Activated gamma-delta T cell (primary cell): ENCODE measurements at places on chromosomes 6 and 20.

DNA sequence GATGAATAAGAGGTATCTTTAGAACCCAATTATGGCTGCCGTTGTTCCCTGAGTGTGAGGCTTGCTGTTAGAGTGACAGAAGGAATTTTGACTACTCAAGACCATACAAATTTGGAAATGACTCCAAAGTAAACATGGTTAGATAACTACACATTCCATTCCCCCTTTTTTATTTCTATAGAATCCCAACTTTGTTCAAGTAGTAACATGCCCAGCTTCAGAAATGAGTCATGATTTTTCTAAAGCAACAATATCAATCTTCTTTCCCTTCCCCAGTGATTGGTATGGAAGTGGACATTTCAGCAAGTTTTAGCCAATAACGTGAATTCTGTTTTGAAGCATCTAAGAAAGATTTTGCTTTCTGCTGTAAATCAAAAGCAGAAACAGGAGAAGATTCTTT is 37.8 kb downstream of the HCRTR2 start:
- no peak for DNase-seq

GRCh38 chr20:313948-314347 is 11.4 kb upstream of the SOX12 start:
- no peak for DNase-seq

- no peak for DNase-seq
These were observed 347.5 kb downstream of the CDH4 start for GRCh38 chr20:61599541-61599992.

DNA sequence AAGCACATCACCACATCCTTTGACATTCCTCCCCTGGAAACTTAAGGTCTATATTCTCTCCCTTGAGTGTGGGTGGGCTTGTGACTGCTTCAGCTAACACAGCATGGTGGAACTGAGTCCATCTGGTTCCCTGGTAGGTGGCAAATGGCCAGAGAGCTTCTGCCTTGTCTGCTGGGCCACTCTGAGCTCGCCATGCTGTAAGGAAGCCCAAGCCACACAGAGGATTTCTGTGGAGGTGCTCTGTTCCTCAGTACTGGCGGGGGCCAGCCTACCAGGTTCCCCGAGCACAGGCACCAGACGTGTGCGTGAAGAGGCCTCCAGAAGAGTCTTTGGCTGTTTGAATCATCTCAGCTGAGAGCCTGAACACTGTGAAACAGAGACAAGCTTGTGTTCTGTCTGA is 41.6 kb upstream of the PMEPA1 start:
- no peak for DNase-seq

DNA sequence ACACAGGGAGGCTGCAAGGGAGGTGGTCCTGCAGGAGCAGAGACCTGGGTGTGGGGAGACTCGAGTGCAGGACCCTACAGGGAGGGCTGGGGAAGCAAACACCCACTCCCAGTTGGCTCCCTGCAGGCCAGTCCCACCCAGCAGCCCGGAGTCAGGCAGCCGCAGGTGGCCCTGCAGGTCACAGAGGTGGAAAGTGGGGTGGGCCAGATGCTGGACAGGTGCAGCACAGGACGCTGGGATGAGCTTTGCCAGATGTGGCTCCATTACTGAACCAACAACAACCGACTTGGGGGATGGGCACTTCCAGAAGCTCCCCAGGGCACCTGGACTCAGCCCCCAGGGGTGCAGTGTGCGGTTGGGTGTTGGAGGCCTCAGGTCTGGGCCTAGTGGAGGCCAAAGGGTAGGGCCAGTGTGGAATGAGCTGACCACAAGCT is 26.6 kb upstream of the MYT1 start:
- DNase-seq: no peak

- no peak for DNase-seq
These were observed 99.7 kb downstream of the PRKN start for GRCh38 chr6:162627825-162628224.

GRCh38 chr6:105319331-105319730 is 83.6 kb downstream of the PREP start:
- DNase-seq: no peak

DNA sequence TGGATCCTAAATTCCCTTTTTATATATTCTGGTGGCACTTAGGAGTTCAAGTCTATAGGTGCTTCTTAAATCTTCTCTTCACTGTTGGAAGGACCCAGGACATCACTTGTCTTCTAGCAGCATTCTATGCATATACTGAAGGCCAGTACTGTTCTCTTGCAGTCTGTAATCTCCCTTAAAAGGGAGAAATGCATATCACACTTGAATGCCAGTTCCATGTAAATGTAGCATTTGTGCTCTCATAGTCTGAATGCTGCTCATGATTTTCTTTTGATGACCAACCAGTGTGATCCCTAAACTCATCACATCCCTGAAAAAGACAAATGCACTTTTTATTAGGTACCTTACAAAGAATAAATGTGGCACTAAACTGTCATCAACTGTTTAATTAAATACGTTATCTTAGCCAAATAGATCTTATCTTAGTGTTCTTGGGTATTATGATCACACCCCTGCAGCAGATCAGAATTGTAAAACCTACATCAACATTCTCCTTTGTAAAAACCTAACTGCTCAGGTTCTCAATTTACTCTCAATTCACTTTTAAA is 176.1 kb downstream of the EPHA7 start:
- DNase-seq: no peak

- no peak for DNase-seq
These were observed 143.5 kb downstream of the ANKRD60 start for GRCh38 chr20:58084966-58085365.

- no peak for DNase-seq
These were observed 127.8 kb downstream of the ATXN1 start for GRCh38 chr6:16633465-16633864.

GRCh38 chr6:34056305-34057108 is 89.4 kb downstream of the GRM4 start:
- no peak for DNase-seq

GRCh38 chr6:34447910-34448309 is 18.0 kb upstream of the PACSIN1 start:
- DNase-seq: no peak

DNA sequence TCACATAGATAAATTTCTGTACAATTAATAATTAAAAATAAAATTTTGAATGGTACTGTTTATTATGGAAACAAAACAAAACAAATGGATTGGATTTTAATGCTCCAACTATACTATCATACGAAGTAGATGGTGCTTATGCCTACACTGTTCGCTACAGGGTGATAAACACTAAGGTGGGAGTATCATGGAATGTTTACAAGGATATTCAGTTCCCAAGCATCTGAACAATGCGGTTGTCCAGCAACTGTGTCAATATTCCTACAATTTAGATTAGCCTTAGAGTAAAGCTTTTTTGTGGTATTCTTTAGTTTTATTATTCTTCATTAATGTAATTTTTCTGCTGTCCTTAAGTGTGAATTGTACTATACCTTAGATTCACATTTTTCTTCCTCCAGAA is 105.1 kb downstream of the MMS22L start:
- no peak for DNase-seq

- DNase-seq: no peak
These were observed 30.7 kb downstream of the TUBB2B start for GRCh38 chr6:3196770-3197169.

- DNase-seq: no peak
These were observed 44.3 kb downstream of the ABHD12 start for GRCh38 chr20:25346349-25346748.

GRCh38 chr6:106213660-106214289 is 111.8 kb downstream of the ATG5 start:
- no peak for DNase-seq

- no peak for DNase-seq
These were observed 4.3 kb downstream of the SLC35D3 start for GRCh38 chr6:136926383-136926782.

GRCh38 chr6:142395768-142396231 is 94.0 kb downstream of the ADGRG6 start:
- DNase-seq: no peak

DNA sequence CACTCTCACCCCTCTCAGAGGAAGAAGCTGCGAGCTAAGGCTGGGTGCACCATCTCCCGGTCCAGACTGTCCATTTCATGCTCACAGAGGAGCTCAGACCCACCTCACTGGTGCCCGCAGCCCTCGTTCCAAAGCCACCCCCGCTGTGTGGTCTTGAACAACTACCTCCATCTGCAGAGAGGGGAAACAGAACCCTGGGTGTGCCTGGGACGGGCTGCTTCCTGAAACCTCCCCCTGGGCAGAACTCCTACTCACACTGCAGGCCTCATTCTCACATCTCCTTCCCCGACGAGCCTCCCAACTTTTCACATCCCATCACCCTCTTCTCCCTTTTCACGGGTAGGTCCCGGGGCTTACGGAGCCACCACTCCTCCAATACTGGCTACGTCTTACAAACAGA is 18.1 kb downstream of the PMEPA1 start:
- DNase-seq: no peak

DNA sequence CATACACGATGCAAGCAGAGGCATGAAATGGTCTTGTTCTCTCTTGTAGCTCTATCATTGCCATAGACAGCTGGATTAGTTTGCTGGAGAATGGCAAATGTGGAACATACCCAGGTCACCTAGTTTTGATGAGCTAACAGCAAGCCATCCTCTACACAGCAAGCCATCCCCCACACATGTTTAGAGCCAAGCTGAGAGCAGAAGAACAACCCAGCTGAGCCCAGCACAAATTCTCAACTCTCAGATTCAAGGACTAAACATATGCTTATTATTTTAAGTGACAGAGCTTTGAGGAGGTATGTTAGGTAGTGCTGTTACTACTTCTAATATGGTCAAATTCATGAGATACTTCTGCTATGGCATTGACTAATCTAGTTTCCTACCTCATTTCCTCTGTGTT is 230.3 kb downstream of the OTOR start:
- DNase-seq: no peak

DNA sequence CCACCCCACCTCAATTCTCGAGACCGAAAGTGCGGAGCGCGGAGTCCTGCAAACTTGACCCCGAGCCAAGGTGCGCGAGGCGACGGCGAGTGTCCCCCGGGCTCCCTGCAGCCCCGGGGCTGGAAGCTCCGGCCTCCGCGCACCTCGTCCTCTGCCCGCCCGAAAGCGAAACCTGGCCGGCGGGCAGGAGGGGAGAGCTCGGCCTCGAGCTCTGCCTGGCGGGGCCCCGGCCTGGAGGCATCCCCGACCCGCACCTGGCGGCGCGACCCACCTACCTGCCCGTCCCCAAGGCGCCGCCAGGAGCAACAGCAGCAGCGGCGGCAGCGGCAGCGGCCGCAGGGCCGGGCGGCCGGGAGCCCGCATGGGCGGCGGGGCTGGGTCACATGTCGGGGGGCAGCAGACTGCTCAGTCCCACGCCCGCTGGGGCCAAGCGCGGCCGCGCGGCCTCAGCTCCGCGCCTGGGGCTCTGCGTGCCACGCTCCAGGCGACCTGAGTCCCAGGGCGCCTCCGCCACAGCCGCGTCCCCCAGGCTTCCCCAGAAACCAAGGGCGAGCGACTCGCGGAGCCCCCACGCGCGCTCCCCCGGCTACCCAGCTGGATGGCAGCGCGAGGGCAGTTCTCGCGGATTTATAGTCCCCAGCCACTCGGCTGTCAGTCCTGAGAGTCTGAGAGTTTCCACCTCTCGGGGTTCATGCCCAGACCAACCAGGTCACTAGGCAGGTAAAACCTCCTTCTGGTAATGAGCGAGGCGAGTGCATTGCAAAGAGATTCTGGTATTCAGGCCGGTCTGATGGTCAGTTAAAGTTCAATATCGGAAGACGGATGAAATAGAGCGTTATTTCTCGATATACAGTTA is at the start of gene IL20RA:
IL20RA (minus strand) TSS at position 600 of the 856 bp plus-strand sequence; CDS start at position 363, 237 bp downstream.
- DNase-seq: peak; percentile 14

GRCh38 chr6:44842616-44843015 is 455.1 kb downstream of the CDC5L start:
- no peak for DNase-seq

DNA sequence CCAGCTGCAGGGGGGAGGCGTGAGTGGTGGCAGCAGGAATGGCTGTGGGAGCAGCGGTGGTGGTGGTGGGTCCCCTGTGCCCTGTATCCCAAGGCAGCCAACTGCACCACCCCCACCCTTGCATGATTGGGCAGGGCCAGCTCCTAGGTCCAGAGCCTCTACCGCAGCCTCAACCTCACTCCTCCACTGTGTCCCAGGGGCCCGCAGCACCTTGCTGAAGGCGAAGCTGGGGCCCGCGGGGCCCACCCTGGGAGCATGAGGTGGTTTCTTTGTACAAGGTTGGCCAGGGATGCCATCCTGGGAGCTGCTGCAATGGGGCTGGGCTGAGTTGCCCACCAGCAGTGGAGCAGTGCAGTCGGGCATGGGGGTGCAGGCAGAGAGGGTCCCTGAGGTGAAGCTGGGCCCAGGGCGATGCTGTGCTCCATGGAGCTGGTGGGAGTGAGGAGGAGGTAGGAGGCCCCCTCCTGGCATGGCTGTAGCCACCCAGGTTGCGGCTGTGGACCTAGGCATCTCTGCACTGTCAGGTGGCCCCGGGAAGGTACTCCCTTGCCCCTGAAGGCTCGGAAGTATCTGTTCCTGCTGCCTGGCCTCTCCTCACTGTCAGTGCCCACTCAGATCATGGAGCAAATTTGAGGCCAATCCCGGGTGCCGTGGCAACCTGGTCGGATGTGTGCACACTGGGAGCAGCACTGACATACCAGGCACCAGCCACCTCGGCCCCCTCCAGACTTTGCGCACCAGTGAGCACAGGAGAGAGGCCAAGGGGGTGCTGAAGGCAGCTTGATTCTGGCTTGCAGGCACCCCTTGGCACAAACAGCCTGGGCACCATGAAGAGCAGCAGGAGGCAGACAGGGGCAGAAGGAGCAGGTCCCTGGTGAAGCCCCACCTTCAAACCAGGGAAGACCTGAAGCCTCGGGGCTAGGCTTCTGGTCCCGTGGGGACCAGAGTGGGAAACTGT is 60.2 kb upstream of the L3MBTL3 start:
- no peak for DNase-seq

GRCh38 chr6:169342710-169343109 is 89.1 kb upstream of the THBS2 start:
- DNase-seq: no peak

DNA sequence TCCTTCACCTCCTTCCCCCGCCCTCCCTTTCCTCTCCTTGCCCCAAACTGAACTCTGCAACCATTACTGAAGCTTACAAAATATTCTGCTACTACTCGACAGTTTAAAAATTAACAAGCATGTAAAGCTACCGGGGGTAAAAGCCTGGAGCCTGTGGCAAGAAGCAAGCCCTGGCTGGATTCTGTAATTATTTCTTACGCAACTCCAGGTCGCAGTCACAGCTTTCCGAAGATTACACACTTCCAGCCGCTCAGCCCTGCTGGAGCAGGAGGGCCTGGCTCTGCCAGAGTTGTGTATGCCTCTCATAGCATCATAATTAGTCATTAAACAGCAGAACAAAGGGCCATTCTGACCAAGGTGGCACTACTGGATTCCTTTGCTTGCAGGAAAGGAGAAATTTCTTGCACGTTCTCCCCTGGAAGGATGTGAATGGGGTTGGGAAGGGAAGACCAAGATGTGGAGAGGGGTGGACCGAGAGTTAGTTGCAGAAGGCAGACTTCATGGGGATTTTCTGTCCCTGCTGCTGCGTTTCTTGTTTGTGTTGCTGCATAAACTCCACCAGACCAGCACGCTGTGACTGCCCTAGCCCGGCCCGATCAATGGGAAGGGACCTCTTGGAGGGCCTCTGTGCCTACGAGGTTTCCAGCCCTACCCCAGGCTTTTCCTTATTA is 23.6 kb downstream of the FOXQ1 start:
- DNase-seq: no peak
